ENCODE measurements at places on chromosomes 11 and 22.

GRCh38 chr11:69301455-69302401 is 7.8 kb downstream of the MYEOV start:
- no peak for DNase-seq

DNA sequence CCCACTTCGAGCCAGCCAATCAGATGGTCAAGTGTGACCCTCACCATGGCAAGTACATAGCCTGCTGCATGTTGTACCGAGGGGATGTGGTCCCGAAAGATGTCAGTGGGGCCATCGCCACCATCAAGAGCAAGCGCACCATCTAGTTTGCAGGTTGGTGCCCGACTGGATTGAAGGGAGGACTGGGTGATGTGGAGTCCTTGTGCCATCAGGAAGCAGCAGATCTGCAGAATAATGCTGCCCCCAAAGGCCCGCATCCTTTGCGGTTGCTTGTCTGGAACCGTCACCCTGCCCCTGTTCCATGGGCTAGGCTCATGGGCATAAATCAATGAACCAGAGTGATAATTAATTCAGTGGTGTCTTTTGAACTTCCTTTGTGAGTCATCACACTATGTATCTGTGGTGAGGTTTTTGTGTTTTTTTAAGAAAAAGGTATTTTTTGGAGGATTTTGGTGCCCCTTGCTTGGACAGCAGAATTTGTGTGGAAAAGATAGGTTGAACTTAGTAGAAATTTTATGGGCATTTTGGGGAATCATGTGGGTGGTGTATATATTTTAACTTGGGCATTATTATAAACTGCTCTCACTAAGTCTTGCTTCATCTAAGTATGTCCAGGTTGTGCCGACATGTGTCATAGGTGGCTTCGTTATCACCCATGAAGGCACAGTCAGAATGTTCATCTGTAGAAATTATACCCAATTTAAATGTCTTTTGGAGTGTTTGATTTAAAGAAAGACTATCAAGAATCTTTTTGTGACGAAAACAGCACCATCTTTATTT is 22.3 kb downstream of the LRRC74B start:
- no peak for DNase-seq

DNA sequence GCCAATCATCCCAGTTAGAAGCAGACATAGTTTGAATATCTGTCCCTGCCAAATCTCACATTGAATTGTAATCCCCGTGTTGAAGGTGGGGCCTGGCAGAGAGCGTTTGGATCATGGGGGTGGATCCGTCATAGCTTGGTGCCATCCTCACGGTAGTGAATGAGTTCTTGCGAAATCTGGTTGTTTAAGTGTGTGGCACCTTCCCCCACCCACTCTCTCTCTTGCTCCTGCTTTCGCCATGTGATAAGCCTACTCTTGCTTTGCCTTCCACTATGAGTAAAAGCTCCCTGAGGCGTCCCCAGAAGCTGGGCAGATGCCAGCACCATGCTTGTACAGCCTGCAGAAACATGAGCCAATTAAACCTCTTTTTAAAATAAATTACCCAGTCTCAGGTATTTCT is 5.0 kb upstream of the CCDC81 start:
- DNase-seq = no peak

DNA sequence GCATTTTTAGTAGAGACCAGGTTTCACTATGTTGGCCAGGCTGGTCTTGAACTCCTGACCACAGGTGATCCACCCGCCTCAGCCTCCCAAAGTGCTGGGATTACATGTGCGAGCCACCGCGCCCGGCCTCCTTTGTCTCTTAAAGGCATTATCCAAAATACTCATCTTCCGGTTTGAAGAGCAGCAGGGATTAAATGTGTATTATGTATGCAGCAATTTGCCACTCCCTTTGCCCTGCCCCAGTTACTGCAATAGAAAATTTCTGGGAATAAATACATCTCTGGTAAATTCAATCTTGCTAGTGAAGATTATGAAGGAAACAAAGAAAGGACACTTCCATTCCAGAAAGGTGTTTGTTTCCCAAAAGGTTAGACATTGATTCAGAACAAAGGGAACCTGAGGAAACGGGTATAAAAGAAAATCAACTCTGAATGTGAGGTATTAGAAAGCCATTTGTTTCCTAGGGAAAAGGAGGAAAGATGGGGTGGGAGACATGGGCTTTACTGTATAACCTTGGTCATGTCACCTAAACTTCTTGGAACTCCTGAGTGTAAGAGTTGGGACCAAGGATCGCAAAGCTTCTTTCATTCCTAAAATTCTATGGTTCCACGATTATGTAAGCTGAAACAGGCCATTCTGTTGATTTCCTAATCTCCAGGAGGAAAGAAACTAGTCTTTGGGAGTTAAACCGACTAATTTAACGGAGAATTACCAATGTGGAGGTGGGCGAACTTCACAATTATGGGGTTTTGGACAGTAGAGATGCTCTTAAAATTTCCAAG is 959 bp upstream of the HIPK3 start:
- no peak for DNase-seq

DNA sequence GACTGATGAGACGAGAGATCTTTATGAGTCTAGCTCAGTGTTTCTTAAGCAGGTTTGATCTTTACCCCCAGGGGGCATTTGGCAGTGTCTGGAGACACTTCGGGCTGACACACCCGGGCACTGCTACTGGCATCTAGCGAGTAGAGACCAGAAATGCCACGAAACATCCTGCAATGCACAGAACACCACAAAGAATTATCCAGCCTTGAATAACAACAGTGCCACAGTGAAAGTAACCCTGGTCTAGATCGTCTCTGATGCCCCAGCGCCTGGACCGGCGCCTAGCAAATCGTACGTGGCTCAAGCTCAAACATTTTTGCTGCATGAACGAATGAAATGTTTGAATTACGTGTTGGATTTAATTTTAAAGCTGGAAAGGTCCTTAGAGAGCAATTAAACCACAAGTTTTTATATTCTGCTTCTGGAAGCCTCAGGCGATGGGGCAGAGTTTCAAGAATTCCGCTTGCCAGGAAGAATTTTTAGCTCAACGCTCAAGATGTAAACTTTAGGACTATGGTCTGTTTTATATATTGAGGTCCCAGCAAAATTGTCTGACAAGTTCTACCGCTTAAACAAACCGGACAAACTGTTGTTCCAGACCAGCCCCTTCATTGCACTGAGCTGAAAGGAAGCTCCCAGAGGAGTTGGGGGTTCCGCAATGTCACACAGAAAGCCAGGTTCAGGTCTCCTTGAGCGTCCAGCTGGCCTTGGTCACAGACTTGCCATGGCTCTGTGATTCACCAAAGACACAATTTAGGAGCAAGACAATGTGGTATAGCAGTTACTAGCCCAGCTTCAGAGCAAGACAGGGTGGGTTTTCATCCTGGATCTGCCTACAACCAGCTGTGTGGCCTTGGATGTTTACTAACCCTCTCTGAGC is 44.2 kb upstream of the SMTN start:
- DNase-seq = no peak

DNA sequence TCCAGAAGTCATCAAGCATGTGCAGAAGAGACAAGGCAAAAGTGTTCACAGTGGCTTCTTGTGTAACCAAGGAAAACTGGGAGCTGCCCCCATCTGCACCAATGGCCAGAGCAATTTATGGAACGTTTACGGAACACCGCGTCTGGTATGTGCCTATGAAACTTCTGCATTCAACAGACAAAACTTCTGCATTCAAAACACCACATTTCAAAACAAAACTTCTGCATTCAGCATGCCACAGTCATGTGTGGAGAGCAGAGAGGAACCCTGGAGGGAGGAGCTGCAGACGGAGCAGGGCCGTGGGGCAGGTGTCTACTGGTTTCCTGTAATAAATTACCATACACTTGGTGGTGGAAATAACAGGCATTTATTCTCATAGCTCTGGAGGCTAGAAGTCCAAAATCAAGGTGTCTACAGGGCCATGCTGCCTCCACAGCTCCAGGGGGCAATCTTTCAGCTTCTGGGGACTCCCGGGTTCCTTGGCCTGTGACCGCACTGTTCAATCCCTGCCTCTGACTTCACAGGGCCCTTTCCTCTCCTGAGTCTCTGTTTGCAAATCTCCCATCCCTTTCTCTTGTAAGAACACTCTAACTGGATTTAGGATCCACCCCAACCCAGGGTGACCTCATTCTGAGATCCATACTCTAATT is 32.2 kb downstream of the RPL3 start:
- DNase-seq = no peak

DNA sequence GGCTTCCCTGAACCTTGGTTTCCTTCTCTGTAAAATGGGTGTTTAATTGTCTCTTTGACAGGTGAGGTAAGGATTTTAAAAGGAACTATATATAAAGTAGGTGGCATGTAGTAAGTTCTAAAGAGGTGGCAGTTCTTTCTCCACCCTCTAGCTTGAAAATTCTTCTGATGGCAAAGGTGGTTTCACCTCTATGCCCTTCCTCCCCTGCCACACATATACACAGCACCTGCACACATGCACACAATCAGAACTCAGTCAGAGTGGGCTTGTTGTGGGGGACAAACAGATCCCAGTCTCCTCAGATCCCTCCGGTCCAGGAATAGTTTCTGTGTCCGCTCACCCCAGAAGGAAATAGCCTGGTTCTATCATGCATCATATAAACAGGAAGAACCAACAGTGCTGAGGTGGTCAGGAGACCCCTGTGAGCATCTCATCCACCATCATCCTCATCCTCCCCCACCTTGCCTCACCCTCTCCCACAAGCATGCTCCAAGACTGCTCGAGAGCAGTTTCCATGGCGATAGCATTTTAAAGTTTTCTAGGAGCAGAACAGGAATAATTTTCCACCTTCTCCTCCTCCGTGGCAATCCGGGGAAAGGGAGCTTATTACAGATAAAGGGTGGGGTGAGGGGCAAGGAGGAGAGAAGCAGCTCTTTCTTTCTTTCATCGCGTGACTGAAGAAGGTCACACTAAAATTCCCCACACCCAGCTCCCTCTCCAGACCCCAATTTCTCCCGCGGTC is 123.6 kb downstream of the CHST1 start:
- DNase-seq = no peak

DNA sequence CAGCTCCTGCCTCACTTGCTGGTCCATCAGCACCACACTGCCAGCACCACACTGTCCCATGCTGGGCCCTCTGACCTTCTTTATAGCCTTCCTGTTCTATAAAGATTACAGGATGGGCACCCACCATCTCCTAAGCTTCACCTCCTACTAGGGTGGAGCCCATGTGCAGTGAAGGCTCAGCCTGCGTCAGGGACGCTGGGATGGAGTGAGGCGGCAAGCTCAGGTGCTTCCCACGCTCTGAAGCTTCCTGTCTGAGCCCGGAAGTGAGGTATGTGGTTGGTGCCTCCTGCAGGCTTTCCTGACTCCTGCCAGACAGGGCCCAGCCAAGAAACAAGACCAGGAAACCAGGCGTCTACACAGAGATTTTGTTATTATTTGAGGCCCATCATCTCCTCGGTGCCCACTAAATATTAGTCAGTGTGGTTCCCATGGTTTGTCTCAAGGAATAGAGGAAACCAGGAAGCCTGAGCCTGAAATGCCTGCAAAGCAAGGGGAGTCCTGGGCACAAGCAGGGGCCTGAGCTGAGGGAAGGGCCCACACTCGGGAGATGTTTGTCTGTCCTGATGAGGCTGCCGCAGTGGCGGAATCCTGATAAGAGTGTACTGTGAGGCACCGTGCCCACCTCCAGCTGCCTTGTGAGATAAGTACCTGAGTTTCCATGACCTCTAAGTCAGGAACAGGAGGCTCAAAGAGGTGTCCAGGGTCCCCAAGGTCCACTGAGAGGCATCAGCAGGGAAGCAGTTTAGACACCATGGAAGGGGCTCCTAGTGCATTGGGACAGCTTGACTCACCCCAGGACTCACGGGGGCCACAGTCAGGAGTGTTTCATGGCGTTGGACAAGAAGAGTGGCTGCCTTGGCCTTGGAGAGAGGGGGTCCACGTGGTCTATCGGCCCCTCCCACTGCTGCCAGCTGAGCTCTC is 22.0 kb downstream of the RSPH14 start:
- DNase-seq = peak; percentile 62

GRCh38 chr11:69888483-69889181 is 69.4 kb upstream of the FGF3 start:
- peak; percentile 65 for DNase-seq

DNA sequence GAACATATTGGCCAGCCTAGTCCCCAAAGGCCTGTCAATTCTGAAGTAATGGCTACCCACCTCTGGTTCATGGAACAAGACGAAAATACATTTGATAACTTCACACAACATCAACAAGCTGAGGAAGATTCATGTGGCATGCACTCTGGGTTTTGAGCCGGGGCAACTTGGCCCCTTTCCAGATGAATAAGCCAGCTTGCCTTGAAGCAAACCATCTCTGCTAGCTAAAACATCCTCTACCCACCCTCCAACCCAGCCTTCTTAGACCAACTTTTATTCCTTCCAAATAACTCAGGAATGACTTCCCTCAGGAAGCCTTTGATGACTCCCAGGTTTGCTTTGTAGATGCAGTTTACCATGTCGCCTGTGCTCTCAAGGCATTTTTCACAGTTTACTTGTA is 94.4 kb downstream of the SLC1A2 start:
- DNase-seq = no peak

DNA sequence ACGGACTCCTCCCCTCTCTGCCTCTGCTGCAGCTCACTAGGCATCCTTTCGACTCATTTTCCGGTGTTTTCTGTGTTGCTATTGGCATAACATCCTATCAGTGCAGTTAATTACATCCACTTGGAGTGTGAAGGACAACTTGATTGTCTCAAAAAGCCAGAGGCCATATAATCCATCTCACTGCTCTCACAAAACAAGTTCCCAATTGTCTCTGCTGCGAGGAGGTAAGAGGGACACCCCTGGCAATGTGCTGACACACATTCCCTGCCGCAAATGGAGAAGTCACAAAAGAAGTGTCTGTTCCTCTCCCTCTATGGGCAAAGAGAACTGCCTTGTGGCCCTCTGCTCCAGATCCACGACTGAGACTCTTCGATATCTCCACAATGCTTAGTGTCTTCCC is 618.4 kb downstream of the OPCML start:
- DNase-seq = no peak

GRCh38 chr11:57163160-57163868 is 18.4 kb upstream of the LRRC55 start:
- DNase-seq = no peak

DNA sequence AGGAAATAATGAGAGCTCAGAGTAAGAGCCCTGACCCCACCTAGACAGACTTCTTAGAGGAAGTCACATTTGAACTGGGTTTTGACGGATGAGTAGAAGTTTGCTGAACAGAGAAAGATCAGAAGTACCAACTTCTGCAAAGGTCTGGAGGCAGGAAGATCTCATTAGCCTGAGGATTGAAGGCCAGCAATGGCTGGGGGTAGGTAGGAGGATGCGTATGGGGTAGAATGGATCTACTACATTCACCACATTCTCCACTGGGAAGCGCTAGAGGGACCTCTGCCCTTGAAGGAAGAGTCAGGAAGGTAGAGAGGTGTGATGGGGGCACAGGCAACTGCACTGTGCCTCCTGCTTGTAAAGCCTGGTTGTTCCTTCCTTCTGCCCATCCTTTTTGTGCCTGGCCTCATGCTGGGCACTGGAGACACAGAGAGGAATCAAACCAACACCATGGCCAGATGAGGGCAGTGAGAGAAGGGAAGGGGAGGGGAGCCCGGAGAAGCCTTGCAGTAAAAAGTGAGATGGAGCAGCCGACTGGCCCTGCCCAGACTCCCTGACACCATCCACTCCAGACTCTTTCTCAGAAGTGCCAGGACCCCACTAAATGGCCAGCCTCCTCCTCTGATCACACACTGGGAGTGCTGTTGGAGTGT is 4.9 kb downstream of the TPBGL start:
- DNase-seq = no peak

Measured in stimulated activated CD4-positive, alpha-beta T cell treated with anti-CD3 and anti-CD28 coated beads, Interleukin-4, amount 100 ng/mL, for 4 hours (primary cell).